ENCODE measurements at places on chromosomes 5 and 9. TPM values are rescaled to one million over a fixed set of nuclear protein-coding genes. Genes with fewer than 3 reads are reported as not detected.
A peak's percentile ranks its signal among the peaks of the same experiment; 100 is the strongest.

- H3K27me3 ChIP-seq: no peaks in the 10 kb centered on the region
- H3K4me1 ChIP-seq: no peaks in the 10 kb centered on the region
- no peak overlapping the region for H3K4me3 ChIP-seq
- no peaks in the 10 kb centered on the region for H3K36me3 ChIP-seq
- DNase-seq: no peak
Measured at GRCh38 chr5:114782869-114783268, 386.8 kb downstream of the TRIM36 start.

The BDP1 gene
- total RNA-seq: 26.7 TPM

The STPG3 gene
- total RNA-seq: not detected

The TMC1 gene
- total RNA-seq: not detected

The LCN1 gene
- total RNA-seq: not detected

DNA sequence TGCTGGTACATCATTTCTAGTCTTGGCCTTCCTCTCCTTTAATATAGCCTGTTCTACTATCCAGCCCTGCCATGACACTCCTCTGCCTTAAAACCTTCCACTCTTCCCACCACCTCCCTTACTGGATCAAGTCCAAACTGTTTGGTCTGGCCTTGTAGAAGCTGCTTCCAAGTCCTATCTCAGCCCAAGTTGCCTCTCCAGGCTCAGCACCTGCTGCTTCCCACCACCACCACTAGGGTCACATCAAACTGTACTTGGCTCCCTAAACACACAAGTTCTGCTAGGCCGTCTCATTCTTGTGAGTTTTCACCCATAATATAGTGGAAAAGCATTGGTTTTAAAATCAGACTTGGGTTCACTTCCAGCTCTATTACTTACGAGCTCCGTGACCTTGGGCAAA is 1.4 kb downstream of the NDUFA8 start:
- peaks cover 28% of the 10 kb centered on the region for H3K4me1 ChIP-seq
- peaks cover 5% of the 10 kb centered on the region for H3K36me3 ChIP-seq
- H3K4me3 ChIP-seq: peak overlapping the region; percentile 51

- no peak overlapping the region for H3K27ac ChIP-seq
- peaks cover 2% of the 10 kb centered on the region for H3K4me1 ChIP-seq
- H3K27me3 ChIP-seq: no peaks in the 10 kb centered on the region
- no peak overlapping the region for H3K4me3 ChIP-seq
- no peak for DNase-seq
Measured at GRCh38 chr9:31790720-31791119, 593.7 kb upstream of the ACO1 start.

GRCh38 chr5:9715891-9716335 is 85.8 kb upstream of the TAS2R1 start:
- H3K27ac ChIP-seq: no peak overlapping the region
- no peaks in the 10 kb centered on the region for H3K36me3 ChIP-seq
- no peak for DNase-seq
- no peaks in the 10 kb centered on the region for H3K4me1 ChIP-seq

The DNAH5 gene
- not detected for total RNA-seq

Measured in activated naive CD8-positive, alpha-beta T cell treated with anti-CD3 and anti-CD28 coated beads for 36 hours (primary cell).